Stimulated activated naive CD4-positive, alpha-beta T cell (primary cell): ENCODE measurements at places on chromosomes 1 and 21.

- DNase-seq = no peak
These were observed 3.5 kb downstream of the FCRL3 start for GRCh38 chr1:157696966-157697628.

DNA sequence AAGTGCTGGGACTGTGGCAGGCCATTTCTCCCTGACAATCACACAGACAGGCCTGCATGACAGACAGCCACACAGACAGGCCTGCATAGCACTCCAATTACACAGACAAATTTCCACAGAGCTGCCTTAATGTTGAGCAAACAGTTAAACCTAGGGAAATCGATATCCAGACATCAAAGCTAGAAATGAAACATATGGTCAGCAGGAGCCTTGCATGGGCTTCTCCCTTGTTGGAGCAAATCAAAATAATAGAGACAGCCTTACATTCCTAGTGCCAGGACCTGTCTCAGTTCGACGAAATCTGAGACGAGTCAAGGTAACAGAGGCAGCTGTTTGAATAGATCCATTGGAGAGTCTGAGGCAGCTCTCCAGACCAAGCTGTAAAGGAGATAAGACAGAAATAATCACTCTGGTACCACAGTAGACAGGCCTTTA lies 42.4 kb downstream of the OLFML3 start:
- no peak for DNase-seq

DNA sequence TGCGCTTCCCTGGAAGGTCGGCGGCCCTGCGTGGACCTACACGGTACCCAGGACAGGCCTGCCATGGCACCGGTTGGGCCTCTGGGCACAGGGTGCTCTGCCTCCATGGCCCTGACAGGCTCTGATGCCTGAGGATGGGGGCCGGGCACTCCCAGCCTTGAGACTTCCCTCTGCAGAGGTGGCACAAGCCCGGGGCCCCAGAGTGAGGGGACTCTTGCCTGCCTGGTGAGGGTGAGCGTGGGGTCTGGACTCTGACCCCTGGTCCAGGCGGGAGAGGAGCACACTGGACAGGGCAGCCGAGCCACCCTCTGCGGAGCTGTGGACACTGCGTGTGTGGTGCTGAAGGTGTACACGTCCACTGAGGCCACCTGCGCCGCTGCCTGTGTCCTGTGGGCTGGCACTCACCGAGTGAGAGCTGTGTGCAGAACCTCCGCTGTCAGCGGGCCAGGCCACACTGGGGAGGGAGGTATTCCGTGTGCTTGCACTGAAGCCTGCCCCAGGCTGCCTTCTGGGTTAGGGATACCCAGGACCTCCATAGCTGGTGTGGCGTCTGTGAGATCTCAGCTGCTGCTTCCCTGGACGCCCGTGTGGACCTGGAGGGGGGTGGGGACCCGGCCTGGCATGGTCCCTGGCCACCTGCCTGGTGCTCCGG lies 10.4 kb downstream of the SKI start:
- DNase-seq = no peak

DNA sequence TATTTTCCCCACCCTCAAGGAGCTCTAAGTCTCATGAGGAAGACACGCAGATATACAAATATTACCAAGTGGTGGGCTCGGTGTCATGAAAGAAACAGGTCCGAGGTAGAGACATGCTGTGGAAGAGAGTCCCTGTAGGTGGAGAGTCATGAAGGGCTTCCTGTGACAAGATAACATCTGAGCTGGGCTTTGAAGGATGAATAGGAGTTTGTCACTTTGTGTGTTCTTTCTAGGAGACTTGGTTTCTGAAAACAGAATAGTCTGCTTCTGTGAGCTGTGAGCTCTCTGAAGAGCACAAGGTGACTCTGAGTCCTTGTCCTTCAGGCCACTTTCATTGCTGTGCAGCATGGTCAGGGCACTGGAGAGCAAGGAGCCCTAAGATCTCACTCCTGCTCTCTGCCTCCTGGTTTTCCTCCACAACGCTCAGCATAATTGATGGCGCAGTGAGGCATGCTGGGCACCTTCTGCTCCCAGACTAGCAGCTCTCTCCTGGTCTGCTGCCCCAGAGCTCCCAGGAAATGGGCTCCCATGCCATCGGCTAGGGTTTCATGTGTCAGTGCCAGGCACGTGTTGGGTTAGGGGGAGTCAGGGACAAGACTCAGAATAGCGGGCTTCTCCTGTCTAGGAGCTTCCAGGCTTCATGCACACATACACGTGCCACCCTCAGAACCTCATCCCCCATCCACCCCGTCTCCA lies 209.9 kb upstream of the CSF3R start:
- no peak for DNase-seq

- no peak for DNase-seq
These were observed 78.7 kb downstream of the PBX1 start for GRCh38 chr1:164637461-164638375.

DNA sequence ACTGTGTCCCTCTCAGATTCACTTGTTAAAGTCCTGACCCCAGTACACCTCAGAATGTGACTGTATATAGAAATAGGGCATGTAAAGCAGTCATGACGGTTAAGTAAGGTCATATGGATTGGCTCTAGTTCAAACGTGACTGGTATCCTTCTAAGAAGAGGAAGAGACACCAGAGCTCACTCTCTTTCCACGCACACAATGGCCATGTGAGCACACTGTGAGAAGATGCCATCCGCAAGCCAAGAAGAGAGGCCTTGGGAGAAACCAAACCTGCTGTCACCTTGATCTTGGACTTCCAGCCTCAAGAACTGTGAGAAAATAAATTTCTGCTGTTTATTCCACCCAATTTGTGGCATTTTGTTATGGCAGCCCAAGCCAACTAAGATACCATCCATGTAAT lies 56.8 kb upstream of the IRF2BP2 start:
- no peak for DNase-seq

- no peak for DNase-seq
These were observed 38.1 kb downstream of the HSD3B2 start for GRCh38 chr1:119453021-119453420.
